Prostate gland (tissue), 2 donors: ENCODE measurements at places on chromosomes 13 and 19. TPM values are rescaled to one million over a fixed set of nuclear protein-coding genes. Genes with fewer than 3 reads are reported as not detected.

The ZMYM2 gene
- total RNA-seq, result 95.6 TPM

The SPACA4 gene
- total RNA-seq, result 0.32 TPM

The ZNF548 gene
- total RNA-seq, result 27.4 TPM

The ZNF524 gene
- total RNA-seq, result 30.2 TPM

The PCDH17 gene
- 2.5 TPM for total RNA-seq

The OR7C1 gene
- 3.2 TPM for total RNA-seq

The KCNJ14 gene
- 2.2 TPM for total RNA-seq

The IFNL3 gene
- not detected for total RNA-seq

The SOX21 gene
- 2.0 TPM for total RNA-seq

The SLAIN1 gene
- total RNA-seq, result 132 TPM

The LACC1 gene
- total RNA-seq, result 27.8 TPM

The ZNF708 gene
- total RNA-seq, result 15.2 TPM

The CIRBP gene
- total RNA-seq, result 753 TPM
